ENCODE measurements at places on chromosomes 16 and 17.

DNA sequence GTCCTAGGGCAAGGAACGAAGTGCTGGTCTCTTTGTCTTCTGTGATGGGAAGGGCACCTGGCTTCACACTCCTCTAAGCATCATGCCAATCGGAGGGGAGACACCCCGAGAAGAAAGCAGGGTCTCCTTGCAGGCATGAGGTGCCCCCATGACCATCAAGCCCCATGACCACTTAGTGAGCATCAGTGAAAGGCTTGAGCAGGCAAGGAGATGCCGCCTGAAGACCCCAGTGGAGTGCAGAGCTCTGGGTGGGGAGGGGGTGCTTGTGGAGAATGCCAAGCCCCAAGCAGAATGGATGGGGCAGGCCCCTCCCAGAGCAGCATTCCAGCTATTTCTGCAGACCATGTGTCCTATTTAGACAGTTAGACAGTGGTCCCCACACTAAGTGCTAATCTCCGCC is 232.7 kb upstream of the TNRC6C start:
- DNase-seq = no peak

GRCh38 chr17:81241648-81242420 is 2.7 kb downstream of the NDUFAF8 start:
- peak; percentile 44 for DNase-seq

GRCh38 chr16:88697831-88698615 is 8.2 kb downstream of the RNF166 start:
- peak; percentile 23 for DNase-seq

DNA sequence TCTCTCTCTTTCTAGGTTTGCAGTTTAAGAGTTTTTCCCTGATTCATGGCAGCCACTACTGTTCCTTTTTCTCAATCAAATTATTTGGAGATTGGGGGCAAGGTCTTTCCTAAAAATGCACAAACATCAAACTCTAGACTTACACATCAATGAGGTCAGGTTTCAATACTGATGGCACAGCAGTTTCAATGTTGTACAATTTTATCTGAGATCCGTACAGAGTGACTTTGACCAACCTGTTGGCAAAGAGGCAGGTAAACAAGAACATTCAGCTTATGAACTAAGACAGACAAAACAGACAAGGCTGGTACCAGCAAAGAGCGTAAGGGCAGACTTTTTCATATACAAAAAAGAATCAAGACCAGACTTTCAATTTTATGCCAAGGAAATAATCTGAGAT is 58.0 kb upstream of the GSG1L start:
- no peak for DNase-seq

- no peak for DNase-seq
Measured at GRCh38 chr17:49067163-49067562, 65.4 kb upstream of the B4GALNT2 start.

DNA sequence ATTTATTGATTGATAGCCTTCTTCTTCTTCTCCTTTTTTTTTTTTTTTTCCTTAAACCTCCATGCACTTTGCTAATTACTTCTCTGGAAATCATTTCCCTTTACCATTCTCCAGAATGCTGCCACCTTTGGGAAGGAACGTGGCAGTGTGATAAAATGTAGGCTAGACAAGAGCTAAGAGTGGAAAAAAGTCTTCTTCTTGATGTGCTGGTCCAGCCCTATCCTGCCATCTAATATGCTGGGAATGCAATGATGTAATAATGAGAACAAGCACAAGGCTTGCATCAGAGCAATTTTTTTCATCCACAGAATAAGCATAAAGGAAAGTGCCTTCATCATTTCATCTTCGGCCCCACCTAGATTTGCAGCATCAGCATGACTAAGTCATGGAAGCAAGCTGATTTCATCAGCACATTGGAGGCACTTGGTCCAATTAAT is 128.7 kb upstream of the ZFHX3 start:
- no peak for DNase-seq

DNA sequence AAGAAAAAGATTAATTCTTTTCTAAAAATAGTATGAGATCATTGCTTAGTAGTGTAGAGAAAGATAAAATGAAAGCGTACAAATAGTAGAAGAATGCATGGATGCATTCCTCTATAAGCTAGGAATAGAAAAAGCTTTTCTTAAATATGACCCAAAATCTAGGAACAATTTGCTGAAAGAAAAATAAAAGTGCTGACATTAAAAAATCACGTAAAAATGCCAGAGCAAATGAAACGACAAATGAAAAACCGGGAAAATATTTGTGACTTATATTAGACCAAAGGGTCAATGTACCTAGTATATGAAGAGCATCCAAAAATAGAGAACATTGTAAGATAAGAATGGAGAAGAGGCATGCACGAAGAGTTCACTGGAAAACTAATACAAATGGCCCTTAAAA is 149.5 kb upstream of the MON1B start:
- DNase-seq = no peak

- no peak for DNase-seq
Measured at GRCh38 chr17:48445248-48445620, 15.2 kb upstream of the SKAP1 start.

DNA sequence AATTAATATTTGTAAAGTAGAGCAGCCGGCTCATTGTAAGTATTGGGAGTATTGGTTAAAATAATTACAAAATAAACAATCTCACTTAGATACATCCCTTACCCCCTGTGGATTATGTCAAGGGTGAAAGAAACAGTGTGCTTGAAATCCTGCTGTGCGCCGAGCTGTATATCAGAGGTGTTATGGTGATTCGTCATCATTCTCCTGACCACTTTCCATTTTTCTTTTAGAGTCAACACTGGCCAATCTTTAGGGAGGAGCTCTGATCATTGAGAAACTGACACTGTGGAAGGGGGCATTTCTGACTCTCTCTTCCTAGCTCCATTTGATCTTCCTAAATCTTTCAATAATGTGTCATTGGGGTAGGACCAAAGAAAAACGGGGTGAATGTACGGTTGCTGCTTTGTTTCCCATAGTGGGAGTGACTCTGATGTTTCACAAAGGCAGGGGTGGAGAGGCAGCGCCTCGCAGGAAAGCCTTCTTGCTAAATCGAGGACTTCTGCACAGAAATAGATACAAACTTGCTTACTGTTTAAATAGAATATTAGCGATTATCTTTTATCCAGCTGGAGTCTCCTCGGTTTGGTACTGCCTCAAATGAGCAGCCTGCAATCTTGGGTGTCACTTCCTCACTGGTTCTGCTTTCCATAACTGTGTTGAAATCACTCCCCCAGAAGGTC is 123.4 kb downstream of the PRKCB start:
- DNase-seq = no peak

- no peak for DNase-seq
Measured at GRCh38 chr17:58051468-58051867, 31.8 kb upstream of the DYNLL2 start.

DNA sequence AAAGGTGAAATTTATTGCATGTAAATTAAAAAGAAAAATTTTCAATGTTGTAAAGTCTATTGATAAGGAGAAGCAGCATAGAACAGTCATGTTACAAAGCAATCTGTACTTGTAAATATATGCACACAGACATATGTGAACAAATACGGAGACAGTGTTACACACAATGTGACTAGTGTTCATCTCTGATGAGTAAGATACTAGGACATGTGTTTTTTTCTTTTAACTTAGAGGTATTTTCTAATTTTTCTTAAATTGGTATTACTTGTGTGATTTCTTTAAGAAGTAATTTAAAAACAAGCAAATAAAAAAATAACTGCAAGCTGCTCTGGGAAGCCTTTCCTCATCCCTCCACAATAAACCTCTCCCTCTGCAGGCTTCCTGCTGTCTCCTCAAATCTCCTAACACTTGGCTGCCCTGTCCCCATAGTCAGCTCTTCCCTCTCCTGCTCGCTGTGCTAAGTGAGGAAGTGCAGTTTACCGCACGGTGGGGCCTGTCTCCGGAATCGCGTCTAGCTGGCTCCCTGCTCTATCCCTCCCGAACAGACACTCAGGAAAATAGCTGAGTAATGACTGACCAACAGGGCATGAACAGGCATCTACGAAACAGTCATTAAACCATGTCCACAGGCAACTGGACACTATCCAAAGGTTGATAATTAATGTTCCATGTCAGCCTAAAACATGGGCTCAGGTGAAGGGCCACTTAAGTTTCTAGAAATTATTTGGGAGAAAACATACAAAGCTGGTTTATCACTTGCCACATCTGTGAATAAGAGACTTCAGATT is 35.9 kb downstream of the CMTM4 start:
- no peak for DNase-seq

DNA sequence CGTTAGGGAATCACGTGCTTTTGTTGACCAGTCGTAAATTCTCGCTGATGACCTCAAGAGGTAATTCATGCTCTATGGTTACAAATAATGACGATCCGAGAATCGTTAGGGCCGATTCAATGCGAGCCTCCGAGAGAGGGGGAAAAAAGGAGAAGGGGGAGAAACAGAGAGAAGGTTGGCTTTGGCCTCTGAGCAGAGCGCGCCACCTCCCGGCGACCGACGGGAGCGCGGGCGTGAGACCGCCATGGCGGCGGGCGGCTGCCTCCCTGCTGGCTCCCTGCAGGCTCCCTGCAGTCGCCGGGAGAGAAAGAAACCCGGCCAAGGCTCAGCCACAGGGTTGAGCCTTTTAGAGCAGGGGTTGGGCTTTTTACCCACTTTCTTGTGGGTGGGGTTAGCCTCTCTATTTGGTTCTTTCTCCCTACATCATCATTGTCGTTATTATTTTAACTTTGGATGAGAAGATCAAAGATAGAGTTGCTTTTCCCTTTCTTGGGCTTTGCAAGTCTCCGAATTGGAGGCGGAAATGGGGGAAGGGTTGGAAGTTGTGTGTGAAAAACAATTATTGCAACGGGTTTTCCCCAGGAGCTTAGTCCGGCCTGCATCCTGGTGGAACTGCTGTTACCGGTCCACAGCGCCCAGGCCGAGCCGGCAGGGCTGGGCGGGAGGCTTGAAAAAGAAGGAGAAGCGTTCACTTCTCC is 410 bp upstream of the HOXB5 start:
- peak; percentile 71 for DNase-seq

DNA sequence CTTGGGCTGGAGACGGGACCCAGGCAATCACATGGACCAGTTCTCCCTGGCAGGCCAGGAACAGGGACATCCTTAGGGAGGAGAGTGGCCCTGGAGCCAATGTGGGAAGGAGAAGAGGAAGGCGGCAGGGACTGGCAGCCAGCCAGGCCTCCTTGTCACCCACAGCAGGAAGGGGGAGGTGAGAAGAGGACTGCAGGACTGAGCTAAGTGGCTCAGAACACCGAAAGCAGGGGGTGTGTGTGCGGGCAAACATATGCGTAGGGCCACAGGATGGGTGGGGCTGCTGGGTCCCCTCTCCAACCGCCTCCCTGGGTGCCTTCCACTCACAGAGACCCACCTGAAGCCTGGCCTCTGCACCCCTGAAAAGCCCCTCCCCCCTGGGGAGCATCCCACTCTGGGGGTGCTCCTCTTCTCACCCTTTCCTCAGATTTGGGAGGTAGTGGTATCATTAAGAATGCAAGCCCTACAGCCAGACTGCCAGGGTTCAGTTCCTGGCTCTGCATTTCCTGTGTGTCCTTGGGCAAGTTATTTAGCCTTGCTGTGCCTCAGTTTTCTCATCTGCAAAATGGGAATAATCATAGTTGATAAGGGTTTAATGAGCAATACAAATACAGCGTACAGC is 8.1 kb downstream of the PNMT start:
- DNase-seq = peak; percentile 63

DNA sequence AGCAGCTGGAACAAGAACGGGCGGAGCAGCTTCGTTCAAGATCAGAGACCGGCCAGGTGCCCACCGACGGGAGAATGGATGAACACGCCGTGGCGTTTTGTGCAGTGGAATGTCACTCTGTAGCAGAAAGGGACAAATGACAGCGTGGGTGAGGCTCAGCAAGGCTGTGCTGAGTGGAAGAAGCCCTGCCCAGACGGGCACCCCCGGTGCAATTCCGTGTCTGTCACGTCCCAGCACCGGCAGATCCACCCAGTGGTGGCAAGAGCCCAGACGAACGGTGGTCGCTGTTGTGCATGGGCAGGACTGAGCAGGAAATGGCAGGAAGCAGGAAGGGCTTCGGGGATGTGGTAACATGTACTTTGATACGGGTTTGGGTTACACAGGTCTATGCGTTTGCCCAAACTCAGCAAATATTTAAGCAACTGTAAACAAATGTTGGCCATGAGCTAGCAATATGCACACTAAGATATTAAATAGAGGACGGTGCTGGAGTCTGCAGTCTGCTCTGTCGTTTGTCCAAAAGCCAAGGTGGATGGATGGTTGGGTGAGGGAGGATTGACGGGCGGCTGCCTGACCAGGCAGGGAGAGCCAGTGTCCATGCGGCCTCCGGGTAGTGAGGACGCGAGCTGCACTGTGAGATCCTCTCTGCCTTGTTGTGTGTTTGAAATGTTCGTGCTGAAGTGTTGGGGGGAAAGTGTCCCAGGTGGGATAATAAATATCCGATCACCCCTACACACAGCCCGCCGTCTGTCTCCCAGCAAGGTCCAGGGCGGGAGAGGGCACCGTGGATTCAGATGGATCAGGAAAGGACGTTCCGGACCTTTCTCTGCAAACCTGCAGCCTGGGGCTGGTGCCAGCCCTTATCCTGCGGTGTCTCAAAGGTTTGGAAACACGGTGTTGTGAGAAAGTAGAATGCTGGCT is 48.4 kb downstream of the COX4I1 start:
- no peak for DNase-seq

DNA sequence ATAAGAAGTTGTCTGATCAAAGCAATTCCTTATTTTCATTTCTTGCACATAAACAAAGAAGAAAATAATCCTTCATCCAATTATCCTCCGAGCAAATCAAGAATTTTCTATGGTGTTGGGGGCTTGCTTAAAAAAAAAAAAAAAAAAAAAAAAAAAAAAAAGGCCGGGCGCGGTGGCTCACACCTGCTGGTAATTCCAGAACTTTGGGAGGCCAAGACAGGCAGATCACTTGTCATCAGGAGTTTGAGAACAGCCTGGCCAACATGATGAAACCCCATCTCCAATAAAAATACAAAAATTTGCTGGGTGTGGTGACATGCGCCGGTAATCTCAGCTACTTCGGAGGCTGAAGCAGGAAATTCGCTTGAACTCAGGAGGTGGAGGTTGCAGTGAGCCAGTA is 19.3 kb downstream of the CNP start:
- no peak for DNase-seq

DNA sequence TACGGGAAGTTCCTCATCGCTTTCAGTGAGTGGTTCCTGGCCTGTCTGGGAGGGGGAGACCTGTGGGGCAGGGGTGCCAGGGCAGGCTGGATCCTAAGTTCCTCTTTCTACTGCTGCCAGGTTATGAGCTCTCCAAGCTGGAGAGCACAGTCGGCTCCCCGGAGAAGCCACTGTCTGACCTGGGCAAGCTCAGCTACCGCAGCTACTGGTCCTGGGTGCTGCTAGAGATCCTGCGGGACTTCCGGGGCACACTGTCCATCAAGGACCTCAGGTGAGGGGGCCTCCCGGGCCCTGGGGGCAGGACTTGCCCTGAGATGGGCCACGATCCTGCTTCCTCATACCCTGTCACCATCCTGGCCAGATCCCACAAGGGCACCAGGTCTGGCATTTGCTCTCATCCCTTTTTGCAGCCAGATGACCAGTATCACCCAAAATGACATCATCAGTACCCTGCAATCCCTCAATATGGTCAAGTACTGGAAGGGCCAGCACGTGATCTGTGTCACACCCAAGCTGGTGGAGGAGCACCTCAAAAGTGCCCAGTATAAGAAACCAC is 5.1 kb downstream of the PRSS8 start:
- no peak for DNase-seq
